Right renal cortex interstitium (tissue), 3 donors: ENCODE measurements at places on chromosomes 2 and 18.
A peak's percentile ranks its signal among the peaks of the same experiment; 100 is the strongest.

DNA sequence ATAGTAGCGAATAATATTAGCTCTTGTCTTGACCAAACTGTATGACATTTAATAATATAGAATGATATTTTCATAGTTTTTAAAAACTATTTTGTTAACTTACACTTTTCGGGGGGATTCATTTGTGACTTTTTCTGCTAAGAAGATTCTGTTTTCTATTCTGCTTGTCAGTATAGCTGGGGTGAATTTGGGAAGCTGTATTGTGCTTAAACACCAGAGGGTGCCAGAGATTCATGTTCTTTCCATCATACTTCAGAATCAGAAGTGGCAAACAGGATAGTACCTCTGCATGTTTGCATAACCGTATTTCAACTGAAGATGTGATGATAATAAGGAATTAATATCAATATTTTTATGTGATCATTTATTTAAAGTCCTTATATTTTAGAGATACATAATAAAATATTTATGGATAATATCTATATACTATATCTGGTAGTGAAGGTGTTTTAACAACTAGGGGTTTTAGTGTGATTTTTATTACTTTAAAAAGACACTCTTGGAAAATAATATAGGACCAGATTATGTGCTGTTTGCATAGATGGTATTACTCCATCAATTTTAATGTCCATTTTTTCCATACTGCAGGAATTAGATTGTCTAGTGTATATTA is 81.0 kb downstream of the TAF4B start:
- DNase-seq: peak; percentile 26

DNA sequence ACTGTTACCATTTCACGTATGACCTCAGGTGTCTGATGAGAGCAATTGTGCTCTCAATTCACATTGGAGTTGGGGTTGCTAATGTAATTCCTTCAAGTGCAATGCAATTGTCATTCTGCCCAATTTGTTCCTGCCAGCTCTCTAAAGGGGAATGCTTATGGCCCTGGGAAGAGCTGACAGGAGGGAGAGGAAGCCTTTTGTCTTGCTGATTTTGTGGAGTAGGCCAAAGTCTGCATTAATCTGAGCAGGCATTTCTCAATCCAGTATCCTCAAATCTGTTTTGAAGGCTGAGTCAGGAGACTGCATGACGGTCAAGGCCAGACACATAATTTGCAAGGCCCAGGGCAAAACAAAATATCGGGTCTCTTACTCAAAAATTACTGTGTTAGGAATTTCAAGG is 326.4 kb upstream of the SPHKAP start:
- DNase-seq: no peak

GRCh38 chr2:116042530-116042929 is 1600.1 kb downstream of the DPP10 start:
- DNase-seq: no peak

DNA sequence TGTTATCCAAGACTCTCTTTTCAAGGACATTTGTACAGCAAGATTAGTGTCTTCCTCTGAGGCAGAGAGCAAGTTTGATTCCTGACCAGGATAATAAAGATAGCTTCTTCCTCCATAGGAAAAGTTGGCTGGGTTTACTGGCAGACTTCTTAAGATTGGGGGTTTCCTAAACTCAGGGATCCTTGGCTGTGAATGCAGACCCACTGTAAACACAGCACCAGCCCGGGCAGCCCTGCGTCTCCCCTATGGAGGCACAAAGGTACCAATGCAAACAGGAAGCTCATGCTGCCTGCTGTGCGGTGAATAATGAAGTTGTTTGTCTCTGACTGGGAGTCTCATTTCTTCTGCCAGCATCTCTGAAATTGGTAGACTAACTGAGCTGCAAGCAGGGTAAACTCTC is 96.2 kb upstream of the ARHGAP28 start:
- no peak for DNase-seq

- DNase-seq: no peak
Observed at GRCh38 chr18:708096-708495, 4.3 kb downstream of the ENOSF1 start.
